ENCODE measurements at places on chromosomes 5 and 9.

DNA sequence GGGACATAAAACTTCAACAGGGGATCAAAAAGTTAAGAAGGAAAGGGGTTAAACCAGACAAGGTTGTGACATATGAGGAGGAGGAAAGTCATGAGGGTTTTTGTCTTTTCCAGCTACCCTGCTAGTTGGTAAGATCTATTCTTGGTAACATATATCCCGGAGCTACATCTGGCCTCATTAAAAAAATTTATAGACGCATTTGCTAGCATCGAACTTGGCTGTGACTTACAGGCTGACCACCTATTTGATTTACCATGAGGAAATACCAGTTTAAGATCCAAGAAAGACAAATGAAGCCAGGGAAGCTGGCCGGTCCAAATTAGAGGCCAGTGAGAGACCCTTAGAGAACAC lies 87.6 kb upstream of the NIPAL4 start:
- DNase-seq: no peak

DNA sequence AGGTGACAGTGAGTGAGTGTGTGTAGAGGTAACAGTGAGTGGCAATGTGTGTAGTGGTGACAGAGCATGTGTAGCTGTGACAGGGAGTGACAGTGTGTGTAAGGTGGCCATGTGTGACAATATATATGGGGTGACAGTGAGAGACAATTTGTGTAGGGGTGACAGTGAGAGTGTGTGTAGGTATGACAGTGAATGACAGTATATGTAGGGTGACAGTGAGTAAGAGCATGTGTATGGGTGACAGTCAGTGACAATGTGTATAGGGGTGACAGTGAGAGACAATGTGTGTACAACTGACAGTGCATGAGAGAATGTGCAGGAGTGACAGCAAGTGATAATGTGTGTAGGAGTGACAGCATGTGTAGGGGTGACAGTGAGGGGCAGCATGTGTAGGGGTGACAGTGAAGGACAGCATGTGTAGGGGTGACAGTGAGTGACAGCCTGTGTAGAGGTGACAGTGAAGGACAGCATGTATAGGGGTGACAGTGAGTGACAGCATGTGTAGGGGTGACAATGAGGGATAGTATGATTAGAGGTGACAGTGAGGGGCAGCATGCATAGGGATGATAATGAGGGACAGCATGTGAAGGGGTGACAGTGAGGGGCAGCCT lies 10.1 kb upstream of the GAPT start:
- no peak for DNase-seq

- no peak for DNase-seq
These were observed 32.1 kb downstream of the NADK2 start for GRCh38 chr5:36209664-36210063.

DNA sequence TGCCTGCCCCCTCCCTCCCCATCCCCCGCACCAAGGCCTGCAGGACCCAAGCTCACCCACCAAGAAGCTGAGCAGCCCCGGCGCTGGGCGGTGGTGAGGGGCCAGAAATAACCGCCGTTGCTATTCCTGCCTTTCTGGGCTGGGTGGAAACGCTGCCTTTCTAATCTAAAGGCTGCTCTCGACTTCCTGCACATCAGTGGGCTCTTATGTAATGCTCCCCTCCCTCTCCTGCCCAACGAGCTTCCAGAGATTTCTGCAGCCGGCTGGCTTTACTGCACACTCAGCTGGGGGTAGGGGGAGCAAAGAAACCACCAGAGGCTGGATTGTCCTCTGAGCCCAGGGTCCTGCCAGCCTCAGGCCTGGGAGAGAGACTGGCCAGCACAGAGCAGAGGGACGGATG lies 6.9 kb upstream of the EGR1 start:
- DNase-seq: no peak

DNA sequence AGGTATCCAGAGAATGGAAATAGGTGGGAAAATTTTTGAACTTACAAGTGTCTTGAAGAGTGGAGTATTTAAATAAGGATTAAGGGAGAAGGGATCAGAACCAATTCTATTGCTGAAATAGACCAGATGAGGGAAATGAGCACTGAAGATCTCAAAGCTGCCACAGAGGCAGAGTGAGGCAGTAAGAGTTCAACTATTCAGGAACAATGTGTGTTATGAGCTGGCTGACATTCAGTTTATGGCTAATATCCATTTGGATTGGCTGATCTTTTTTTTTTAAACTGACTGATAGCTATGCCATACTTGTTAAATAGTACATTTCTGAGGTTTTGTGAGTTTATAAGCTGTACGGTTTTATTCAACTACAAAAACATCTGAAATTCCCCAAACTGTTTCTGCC lies 95.3 kb upstream of the GNA14 start:
- DNase-seq: no peak

- peak; percentile 40 for DNase-seq
These were observed 621 bp downstream of the CEP72 start for GRCh38 chr5:612498-613424.

DNA sequence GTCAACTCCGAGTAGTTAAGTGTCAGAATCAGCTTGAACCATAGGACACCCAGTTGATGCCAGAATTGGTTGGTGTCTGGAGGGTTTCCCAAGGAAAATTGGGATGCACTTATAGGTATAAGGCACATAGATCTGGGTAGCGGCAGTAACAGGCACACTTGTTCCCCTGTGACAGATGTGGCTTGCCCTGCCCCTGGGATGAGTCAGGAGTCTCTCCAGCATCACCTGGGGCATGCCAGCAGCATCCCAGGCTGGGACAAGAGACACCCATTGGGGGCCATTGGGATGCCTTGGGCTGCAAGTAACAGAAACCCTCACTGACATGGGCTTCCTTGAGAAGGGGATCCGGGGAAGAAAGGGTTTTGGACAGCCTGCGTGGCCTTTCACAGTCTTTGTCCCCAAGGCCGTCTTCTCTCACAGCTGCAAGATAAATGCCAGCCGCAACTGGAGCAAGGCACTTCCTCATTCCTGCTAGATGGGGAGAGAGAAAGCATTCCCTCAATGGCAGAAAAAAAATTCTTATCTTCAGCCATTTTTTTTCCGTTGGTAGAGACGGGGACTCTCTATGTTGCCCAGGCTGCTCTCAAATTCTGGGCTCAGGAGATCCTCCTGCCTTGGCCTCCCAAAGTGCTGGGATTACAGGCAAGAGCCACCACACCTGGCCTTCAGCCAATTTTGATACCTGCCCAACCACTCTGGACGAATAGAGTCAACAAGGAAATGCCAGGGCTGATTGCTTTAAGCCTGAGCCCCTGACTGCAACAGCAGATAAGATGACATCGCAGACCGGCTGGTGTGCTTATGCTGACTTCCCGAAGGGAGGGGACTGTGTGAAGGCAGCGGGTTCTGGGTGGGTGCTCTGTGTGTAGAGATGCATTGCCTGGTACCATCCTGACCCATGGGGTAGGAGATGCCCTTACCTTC lies 13.3 kb upstream of the RNF130 start:
- no peak for DNase-seq
